ENCODE measurements at places on chromosomes 7 and 10.

GRCh38 chr10:104353325-104354048 is at the start of gene CFAP58:
Gene CFAP58, plus strand, starts transcription at chr10:104353833. Its CDS starts 65 bp downstream, at chr10:104353898.
- DNase-seq, result peak; percentile 92

DNA sequence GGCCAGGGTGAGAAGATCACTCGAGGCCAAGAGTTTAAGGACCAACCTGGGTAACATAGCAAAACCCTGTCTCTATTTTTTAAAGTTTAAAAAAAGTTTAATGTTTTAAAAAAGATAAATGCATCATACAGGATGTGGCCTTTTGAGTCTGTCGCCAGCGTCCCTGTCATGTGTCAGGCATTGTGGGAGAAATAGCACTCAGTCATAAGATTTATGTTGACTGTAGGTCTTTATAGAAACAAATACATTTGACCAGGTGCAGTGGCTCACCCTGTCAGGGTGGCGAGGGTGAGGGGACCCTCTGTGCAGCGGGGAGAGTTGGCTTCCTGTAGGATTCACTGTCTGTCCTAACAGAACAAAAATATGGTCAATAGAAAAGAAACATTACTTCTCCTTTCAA is 63.5 kb upstream of the SH2B2 start:
- no peak for DNase-seq

GRCh38 chr10:33155720-33156638 is 178.5 kb downstream of the NRP1 start:
- DNase-seq, result peak; percentile 63

DNA sequence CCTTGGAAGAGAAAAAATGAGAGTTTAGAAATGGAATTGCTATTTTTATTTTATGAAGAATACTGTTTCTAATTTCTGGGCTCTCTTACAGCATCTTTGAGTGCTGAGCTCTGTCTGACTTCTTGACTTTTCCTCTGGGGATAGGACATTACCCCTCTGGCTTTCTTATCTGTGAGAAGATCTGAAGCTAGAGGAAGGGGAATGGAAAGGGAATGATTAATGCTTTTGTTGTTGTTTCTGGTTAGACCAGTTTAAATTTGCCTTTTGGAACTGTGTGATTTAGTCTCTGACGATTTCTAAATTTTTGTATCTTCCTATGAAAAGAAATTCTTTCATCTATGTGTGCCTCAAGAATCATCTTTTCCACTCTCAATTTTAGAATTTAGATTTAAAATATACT is 811.4 kb downstream of the REEP3 start:
- no peak for DNase-seq

DNA sequence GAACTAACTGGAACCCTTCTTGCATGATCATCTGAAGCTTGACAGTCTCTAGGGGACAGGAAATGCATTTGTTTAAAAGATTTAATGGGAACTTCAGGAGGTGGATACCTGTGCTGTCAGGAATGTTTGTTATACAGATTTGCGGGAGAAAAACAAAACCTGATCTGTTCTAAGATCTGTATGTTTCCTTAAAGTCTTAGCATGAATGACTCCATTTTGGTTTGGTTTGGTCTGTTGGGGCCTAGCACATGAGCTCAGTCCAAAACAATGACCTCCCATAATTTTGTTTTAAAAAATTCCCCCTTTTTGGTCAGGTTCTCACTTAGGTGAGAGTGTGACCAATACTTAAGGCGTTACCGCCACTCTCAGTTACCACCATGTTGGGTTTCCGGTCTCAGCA is 138.7 kb downstream of the AKR1D1 start:
- no peak for DNase-seq

GRCh38 chr7:20438694-20439376 is 108.1 kb downstream of the ITGB8 start:
- no peak for DNase-seq

DNA sequence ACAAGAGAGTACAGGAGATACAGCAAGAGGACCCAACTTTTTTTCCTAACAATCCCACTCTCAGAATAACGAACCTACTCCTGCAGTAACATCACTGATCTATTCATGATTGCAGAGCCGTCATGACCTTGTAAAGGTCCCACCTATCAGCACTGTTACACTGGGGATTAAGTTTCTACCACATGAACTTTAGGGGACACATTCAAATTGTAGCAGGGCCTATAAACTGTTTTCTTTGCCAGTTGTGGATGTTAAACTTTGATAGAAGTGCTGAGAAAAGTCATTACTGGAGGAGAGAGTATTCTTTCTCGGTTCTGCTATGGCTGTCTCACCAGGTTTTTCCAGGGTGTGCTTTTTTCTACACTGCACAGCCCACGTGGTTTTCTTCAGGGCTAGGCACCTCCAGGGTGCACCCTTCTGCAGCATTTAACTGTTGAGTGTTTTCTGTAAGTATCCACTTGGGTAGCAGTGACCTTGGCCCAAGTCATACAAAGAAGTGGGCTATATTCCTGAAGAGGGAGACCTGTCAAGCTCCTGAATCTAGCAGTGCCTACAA is 131.6 kb upstream of the AHR start:
- DNase-seq, result no peak

DNA sequence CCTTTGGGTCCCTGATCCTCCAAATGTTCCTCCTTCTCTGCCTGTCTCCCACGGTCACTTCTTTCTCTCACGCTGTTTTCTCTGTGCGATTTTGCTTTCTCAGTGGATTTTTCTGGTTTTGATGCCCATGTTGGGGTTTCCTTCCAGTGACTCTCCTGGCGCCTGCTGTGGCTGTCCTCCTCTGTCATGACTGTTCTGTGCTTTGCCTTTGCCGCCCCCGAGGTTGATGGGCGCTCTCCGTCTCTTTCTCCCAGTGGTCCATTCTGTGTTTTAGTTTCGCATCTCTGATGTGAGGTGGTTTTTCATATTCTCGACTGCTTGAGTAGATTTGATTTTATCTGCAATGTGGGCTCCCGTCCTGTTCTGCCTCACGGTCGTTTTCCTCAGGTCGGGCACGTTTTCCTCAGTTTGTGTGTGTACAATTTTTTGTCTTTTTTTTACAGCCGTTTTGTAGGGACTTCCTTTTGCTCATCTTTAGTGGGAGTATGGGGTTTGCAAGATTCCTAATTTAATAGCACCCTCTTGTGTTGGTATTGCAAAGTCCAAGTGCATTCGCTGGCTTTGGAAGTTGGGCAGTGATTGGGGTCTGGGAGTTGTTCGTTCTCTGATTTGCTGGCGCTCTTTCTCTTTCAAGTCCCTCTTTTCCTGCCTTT is 100.0 kb downstream of the INPP5A start:
- DNase-seq, result peak; percentile 69

- no peak for DNase-seq
These were observed 94.2 kb downstream of the NKX6-2 start for GRCh38 chr10:132691711-132692153.

- no peak for DNase-seq
These were observed 35.0 kb upstream of the WASL start for GRCh38 chr7:123783820-123784219.

- DNase-seq, result no peak
These were observed 164.1 kb downstream of the EBF3 start for GRCh38 chr10:129799942-129800341.

- no peak for DNase-seq
These were observed 4.9 kb upstream of the ZMIZ1 start for GRCh38 chr10:79063661-79064492.

DNA sequence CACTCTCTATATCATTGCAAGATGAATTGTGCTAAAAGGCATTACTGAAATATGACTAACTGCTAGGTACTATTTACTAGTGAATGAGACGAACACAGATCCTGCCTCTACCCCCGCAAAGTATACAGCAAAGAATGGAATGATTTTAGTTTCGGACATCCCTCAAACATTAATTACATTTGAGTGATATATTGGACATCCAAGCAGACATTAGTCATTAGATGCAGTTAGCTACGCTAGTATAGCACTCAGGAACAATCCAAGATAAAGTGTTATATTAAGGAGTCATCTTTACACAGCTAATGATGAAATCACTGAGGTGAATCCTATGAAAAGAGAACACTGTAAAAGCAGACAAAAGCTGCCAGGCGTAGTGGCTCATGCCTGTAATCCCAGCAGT is 7.3 kb upstream of the TAF3 start:
- no peak for DNase-seq

DNA sequence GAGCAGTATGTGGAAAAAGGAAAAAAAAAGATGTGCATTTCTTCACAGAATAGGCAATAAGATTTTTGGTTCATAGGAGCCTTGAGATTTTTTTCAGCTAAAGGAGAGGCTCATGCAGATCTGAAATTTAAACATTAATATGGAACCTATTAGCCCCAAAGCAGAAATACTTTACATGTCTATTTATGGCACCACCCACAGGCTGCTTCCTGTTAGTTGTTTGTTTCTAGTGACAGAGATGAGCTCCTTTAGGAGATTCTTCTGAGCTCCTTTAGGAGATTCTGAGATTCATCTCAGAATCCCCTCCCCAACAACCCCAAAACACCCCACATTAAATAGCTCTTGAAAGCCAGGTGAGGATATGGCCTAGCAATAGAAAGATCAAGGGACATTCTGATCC is 27.9 kb upstream of the HPS1 start:
- no peak for DNase-seq

DNA sequence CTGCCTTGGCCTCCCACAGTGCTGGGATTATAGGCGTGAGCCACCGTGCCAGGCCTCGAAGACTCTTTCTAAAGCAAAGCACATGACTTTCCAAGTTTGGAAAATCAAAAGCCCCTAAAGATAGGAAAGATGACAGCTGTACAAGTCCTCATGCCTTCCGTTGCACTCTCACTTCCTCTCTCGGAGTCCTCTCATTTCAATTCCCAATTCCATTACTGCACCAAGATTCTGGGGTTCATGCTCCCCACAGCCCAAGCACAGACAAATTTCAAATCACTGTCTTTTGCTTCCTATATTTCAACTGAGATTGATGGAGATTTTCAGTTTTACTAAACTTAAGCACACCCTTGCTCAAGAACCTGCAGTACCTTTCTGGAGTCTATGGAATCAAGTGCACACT is 10.9 kb upstream of the PLAU start:
- no peak for DNase-seq

GRCh38 chr10:49171326-49172060 is 16.7 kb downstream of the TMEM273 start:
- DNase-seq, result no peak

DNA sequence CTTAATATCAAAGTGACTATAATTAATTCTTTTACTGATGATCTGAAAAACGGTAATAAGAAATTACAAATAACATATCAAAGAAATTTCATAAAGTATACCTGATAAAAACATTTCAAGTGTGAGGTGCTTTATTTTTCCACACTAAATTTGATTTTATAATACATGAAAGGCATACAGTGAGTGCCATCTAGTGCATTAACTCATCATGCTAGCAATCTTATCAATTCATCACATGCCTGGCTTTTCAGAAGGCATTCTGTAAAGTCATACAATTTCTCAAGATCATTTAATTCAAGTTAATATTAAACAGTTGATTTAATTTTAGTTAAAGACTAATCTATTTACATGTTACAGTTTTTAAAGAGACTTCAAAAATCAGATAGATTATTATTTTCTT is 1020.9 kb downstream of the GATA3 start:
- no peak for DNase-seq

GRCh38 chr7:1761774-1762173 is 91.7 kb downstream of the ELFN1 start:
- no peak for DNase-seq

GRCh38 chr10:753530-753929 is 64.1 kb upstream of the DIP2C start:
- no peak for DNase-seq

GRCh38 chr10:49180444-49180860 is 7.7 kb downstream of the TMEM273 start:
- no peak for DNase-seq

DNA sequence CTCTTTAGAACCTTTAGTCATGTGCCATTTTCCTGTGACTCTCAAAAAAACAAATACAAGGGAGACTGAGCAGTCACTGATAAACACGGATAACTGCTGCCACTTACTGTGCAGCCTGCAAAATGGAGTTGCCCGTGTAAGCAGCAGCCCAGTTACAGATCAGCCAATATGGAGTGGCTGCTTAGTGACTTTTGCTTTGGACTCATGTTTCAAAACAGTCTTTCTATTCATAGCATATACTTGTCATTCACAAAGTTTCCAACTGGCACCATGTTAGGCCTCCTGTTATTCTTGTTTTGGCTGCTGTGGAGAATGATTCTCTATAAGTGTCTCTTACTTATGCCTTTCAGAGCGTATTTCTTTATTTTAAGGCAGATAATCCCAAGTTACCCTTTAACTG is 3.0 kb downstream of the FAM204A start:
- DNase-seq, result no peak

- DNase-seq, result peak; percentile 97
These were observed 85.2 kb downstream of the HGF start for GRCh38 chr7:81684514-81685269.

DNA sequence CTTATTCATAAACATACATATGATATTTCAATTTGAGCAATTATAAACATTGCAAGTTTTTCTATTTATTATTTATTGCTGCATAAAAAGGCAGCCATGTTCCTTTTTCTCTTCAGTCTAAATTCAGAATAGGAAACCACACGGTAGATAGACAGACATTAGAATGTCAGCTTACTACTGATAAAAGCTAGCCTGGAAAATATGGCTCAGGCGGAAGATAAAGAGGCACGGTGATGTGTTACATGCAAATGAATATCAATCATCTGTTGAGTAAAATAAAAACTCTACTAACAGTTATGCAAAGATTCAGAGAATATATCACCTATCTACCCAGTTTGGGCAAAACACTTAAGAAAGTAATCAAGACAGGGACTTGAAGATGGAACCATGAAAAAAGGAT is 73.5 kb upstream of the PDSS1 start:
- no peak for DNase-seq

- DNase-seq, result no peak
These were observed 70.4 kb upstream of the NFE2L3 start for GRCh38 chr7:26081638-26082037.

DNA sequence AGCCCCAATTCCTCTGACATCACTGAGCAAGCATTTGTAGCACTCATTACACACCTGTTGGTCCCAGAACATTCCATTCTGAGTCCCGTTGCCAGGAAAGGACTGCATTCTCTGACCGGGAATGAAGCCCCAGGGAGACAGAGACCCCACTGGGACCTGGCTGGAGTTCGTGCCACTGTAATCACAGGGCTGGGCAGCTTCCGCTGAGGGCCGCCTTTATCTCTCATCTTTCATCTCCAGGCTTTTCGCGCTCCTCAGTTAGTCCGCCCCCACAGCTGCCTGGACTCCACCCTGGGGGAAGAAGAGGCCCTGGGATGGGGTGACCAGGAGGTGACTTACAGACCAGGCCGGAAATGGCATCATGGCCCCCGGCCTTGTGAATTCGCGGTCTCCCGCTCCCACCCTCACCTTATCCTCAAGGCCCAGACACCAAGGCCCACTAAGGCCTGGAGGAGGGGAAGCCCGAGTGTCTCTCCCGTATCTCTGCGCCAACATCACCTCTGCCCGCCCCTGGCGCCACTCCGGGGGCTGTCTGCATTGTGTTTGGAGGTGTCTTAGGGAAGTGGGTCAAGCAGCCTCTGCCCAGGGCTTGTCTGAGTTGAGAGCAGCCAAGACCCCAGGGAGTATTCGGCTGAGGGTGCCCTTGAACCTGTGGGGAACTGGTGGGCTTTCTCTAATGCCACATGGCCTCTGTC is 75.4 kb downstream of the PROSER2 start:
- DNase-seq, result peak; percentile 92
